ENCODE measurements at places on chromosomes 7 and 10.

DNA sequence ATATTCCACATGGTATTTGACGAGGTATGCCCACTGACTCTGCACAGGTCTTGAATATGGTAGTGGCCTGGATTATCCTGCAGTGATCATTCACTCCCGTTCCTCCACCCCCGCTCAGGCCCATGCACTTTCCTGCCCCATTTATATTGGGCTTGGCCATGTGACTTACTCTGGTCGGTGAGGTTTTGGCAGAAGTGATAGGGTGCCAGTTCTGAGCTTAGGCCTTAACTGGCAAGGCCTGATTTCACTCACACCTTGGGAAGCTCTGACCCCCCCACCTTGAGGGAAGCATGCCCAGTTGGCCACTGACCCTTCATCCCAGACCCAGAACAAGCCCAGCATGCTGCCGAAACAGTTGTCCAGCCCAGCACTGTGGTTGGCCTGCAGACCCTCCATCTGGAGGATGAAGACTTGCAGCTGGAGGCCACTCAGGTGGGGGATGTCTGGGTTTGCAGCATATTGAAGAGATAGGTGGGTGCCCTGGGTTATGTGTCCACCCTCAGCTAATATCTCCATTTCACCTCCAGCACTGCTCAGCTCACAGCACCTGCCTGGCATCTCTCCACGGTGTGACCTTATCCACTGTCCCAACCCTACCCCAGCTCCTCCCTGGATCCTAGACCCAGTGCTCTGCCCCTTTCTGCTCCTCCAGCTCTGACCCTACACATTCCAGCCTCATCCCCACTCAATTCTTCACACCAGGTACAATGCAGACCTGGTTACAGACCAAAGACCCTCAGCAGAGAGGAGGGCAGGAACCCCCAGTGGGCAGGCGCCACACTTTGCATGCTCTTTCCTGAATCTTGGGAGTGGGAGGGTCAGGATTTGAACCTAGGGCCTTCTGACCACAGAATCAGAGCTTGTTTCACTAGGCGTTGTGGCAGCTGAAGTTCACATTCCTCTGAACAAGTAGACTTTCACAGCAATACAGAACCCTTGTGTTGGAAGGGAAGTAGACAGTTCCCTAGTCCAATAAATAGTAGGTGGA, 138.1 kb upstream of the CHST15 start:
- H3K4me3 ChIP-seq, result no peak overlapping the region
- peaks cover 7% of the 10 kb centered on the region for H3K27me3 ChIP-seq
- H3K36me3 ChIP-seq, result no peaks in the 10 kb centered on the region
- H3K4me1 ChIP-seq, result no peaks in the 10 kb centered on the region
- H3K27ac ChIP-seq, result no peak overlapping the region

GRCh38 chr10:92697663-92698511, 8.1 kb downstream of the HHEX start:
- DNase-seq, result no peak
- peaks cover 20% of the 10 kb centered on the region for H3K4me1 ChIP-seq
- H3K4me3 ChIP-seq, result no peak overlapping the region
- no peak overlapping the region for H3K27ac ChIP-seq
- H3K27me3 ChIP-seq, result peaks cover 95% of the 10 kb centered on the region
- H3K36me3 ChIP-seq, result no peaks in the 10 kb centered on the region

DNA sequence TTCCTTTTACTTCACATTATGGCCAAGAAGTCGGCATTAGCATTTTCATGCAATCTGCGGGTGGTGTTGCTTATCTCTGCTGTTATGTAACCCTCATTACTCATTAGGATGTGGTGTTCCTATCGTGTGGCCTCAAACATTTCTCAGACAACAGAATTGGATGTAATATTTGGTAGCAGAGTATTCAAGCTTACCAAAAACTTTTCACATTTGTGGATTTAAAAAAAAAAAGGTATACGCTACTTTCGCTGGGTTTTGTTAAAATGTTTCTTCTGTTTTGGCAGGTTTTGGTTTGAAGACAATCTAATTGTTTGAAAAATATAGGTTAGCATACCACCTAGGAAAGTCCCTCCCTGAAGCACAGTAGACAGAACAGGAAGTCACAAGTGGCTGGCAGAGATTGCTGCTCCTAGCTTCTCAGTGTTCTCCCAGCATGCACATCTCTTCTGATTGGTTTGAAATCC, 128.8 kb downstream of the GATA3 start:
- no peaks in the 10 kb centered on the region for H3K27me3 ChIP-seq
- no peak overlapping the region for H3K4me3 ChIP-seq
- DNase-seq, result no peak
- H3K27ac ChIP-seq, result no peak overlapping the region
- H3K4me1 ChIP-seq, result peaks cover 7% of the 10 kb centered on the region
- H3K36me3 ChIP-seq, result no peaks in the 10 kb centered on the region

GRCh38 chr10:35533565-35533964, 71.6 kb upstream of the GJD4 start:
- no peak for DNase-seq
- no peak overlapping the region for H3K27ac ChIP-seq
- no peaks in the 10 kb centered on the region for H3K27me3 ChIP-seq
- H3K36me3 ChIP-seq, result peaks cover 72% of the 10 kb centered on the region
- no peaks in the 10 kb centered on the region for H3K4me1 ChIP-seq

DNA sequence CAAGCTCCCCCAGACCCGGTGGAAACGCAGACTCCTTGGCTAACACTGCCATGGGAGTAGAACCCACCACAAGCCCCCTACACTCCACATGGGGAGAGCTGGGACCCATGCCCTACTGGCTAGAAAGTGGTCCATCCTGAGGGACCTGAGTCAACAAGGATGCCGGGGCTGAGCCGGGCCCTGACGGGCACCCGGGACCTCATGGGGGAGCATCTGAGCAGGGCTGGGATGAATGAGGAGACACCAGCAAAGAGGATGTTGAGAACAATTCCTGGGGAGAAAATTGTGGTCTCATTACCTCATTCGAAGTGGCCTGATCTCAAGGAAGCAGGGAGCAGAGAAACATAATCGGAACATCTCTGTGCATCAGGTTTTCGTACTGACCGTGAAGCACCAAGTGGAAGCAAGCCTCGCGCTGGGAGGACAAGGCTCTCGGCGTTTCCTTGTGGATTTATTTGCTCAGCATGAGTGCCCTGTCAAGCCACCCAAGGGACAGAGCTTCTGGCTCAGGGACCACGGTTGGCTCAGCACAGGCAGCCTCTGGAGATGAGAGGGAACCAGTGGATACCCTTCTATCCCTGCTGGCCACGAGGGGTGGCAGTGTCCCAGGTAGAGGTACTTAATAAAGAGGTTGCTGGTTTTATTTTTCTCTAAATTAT, 132.2 kb upstream of the FAM20C start:
- DNase-seq, result peak; percentile 25
- no peak overlapping the region for H3K4me3 ChIP-seq
- no peak overlapping the region for H3K27ac ChIP-seq
- H3K27me3 ChIP-seq, result peaks cover 13% of the 10 kb centered on the region

- no peak overlapping the region for H3K27ac ChIP-seq
- no peaks in the 10 kb centered on the region for H3K27me3 ChIP-seq
- H3K4me3 ChIP-seq, result no peak overlapping the region
- H3K4me1 ChIP-seq, result peaks cover 6% of the 10 kb centered on the region
- H3K36me3 ChIP-seq, result no peaks in the 10 kb centered on the region
These were observed 1064.9 kb downstream of the NXPH1 start for GRCh38 chr7:9498303-9498702.

DNA sequence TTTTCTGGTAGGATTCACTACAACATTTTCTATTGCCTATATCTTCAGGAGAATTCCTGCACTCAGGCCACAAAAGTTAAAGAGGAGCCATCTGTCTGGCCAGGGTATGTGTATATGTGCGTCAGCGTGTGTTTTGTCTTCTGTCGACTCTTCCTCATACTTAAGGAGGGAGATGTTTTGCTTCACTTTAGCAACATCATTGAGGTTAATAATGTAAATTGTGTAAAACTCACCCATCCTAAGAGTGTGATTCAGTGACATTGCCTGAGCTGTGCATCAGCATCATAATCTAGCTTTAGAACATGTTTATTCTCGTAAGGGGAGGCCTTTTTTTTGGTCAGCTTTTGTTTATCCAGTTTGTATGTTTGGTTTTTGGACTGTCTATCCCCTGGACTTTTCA, 23.7 kb downstream of the FBH1 start:
- no peak for DNase-seq
- no peak overlapping the region for H3K27ac ChIP-seq
- H3K4me1 ChIP-seq, result peaks cover 1% of the 10 kb centered on the region
- H3K4me3 ChIP-seq, result no peak overlapping the region
- no peaks in the 10 kb centered on the region for H3K27me3 ChIP-seq
- peaks cover 66% of the 10 kb centered on the region for H3K36me3 ChIP-seq

DNA sequence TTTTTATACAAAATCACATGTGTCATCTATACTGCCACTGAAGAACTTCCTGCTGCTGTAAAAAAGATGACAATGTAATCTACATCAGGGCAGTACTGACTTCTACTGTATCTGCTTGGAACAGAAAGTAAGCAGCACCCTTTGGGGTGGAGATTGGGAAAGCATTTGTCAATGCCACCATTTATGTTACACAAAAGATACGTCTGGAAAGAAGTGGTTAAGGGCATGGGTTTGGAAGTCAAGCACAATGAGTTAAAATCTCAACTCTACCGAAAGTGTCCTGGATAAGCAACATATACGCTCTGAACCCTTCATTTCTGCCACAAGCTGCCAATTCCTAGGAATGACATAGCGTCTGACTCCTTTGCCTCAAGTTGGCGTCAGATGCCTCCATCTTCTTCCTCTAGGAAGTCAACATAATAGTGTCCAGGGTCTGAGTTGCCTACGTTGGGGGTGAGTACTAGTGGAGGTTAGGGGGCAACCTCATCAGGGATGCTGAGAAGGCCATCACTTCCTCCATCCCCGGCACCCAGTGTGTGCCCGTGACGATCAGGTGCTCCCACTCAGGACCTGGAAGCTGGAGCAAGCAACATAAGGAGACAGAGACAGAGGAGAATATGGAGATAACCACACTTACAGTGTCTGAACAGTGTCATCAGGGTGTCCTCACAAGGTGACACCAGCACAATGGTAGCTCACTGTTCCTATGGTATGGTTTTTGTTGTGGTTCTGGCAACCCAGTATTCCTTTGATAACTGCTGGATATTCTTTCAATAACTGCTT, 58.3 kb downstream of the SGMS1 start:
- H3K4me1 ChIP-seq, result peaks cover 8% of the 10 kb centered on the region
- H3K27me3 ChIP-seq, result no peaks in the 10 kb centered on the region

GRCh38 chr10:26112532-26112931, 104.0 kb upstream of the GAD2 start:
- no peak for DNase-seq
- H3K4me3 ChIP-seq, result no peak overlapping the region
- H3K27ac ChIP-seq, result no peak overlapping the region
- H3K27me3 ChIP-seq, result no peaks in the 10 kb centered on the region
- no peaks in the 10 kb centered on the region for H3K4me1 ChIP-seq

- peaks cover 50% of the 10 kb centered on the region for H3K27me3 ChIP-seq
- H3K4me1 ChIP-seq, result peaks cover 12% of the 10 kb centered on the region
- H3K4me3 ChIP-seq, result no peak overlapping the region
- no peak for DNase-seq
- H3K27ac ChIP-seq, result no peak overlapping the region
These were observed 35.6 kb upstream of the CHCHD3 start for GRCh38 chr7:133117452-133117851.

DNA sequence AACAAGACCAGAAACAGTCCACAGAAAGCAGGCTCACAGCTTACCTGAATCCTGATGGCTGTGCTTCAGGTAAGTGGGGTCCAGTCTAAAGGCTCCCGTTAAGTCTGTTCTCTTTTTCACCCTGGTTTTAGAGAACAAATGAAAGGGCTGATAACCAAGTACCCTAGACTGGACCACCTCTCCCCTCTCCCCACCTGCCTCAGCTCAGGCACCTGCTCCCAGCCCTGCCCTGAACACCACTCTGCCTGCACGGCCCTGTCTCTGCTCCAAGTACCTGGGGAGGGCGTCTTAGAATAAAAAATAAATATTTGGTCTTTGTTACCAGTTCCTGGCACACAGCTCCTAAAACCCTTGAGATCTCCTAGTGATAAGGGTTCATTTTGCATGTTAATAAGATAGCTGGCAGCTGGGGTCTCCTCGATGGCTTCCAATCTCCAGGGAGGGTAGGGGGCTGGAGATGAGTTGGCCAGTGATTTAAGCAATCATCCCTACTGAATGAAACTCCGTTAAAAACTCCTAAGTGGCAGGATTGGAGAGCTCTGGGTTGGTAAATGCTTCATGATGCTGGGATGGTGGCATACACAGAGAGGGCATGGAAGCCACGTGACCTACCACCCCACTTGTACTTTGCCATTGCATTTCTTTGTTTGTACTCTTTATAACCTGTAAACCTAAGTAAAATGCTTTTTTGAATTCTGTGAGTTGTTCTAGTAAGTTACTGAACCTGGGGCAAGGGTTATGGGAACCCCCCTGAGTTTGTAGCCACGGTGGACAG, 29.8 kb upstream of the FIGNL1 start:
- H3K4me1 ChIP-seq, result no peaks in the 10 kb centered on the region
- no peak for DNase-seq
- no peak overlapping the region for H3K4me3 ChIP-seq
- no peaks in the 10 kb centered on the region for H3K36me3 ChIP-seq
- H3K27me3 ChIP-seq, result peaks cover 6% of the 10 kb centered on the region

GRCh38 chr7:23357190-23358093, 58.3 kb downstream of the MALSU1 start:
- peak overlapping the region; percentile 8 for H3K27ac ChIP-seq
- no peak overlapping the region for H3K4me3 ChIP-seq
- no peaks in the 10 kb centered on the region for H3K27me3 ChIP-seq
- peaks cover 13% of the 10 kb centered on the region for H3K36me3 ChIP-seq
- no peak for DNase-seq
- peaks cover 13% of the 10 kb centered on the region for H3K4me1 ChIP-seq

DNA sequence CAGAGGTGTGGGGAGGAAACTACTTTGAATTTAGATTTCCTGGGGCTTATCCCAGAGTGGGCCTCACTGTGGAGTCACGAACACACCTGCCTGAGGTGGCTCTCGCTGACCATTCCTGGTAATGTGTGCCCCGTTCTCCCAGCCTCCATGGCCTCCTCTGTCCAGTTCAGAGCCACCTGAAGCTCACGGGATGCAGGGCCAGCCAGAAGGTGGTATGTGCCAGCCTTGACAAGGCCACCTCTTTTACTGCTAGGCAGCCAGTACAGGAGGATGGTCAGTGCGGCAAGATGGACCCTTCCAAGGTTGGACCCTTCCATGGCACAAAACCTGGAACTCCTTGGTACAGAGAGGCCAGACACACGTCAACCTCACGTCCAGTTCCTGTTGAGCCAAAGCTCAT, 210.3 kb downstream of the DNAJB6 start:
- H3K27me3 ChIP-seq, result peaks cover 15% of the 10 kb centered on the region
- DNase-seq, result no peak
- no peak overlapping the region for H3K4me3 ChIP-seq
- no peak overlapping the region for H3K27ac ChIP-seq
- no peaks in the 10 kb centered on the region for H3K36me3 ChIP-seq

- peak overlapping the region; percentile 72 for H3K27ac ChIP-seq
- peaks cover 12% of the 10 kb centered on the region for H3K36me3 ChIP-seq
- peaks cover 17% of the 10 kb centered on the region for H3K4me1 ChIP-seq
- H3K4me3 ChIP-seq, result no peak overlapping the region
These were observed 515.9 kb downstream of the PARD3 start for GRCh38 chr10:34299105-34299611.

- peaks cover 6% of the 10 kb centered on the region for H3K4me1 ChIP-seq
- no peak overlapping the region for H3K4me3 ChIP-seq
- H3K27me3 ChIP-seq, result no peaks in the 10 kb centered on the region
- no peak for DNase-seq
These were observed 704.0 kb upstream of the LRRN3 start for GRCh38 chr7:110386913-110387312.

GRCh38 chr10:102581981-102582580, 62.2 kb upstream of the TRIM8 start:
- H3K27ac ChIP-seq, result peak overlapping the region; percentile 12
- peaks cover 3% of the 10 kb centered on the region for H3K36me3 ChIP-seq
- no peak overlapping the region for H3K4me3 ChIP-seq
- no peaks in the 10 kb centered on the region for H3K27me3 ChIP-seq

- no peaks in the 10 kb centered on the region for H3K36me3 ChIP-seq
- H3K4me1 ChIP-seq, result peaks cover 23% of the 10 kb centered on the region
- peaks cover 6% of the 10 kb centered on the region for H3K27me3 ChIP-seq
- peak overlapping the region; percentile 41 for H3K27ac ChIP-seq
These were observed 520 bp downstream of the ELAPOR2 start for GRCh38 chr7:87058744-87059524.
